NCI-H1048 (cell line): ENCODE measurements at places on chromosomes 5 and 9.

GRCh38 chr5:117682416-117682815 lies 1107.8 kb upstream of the SEMA6A start:
- DNase-seq: no peak

DNA sequence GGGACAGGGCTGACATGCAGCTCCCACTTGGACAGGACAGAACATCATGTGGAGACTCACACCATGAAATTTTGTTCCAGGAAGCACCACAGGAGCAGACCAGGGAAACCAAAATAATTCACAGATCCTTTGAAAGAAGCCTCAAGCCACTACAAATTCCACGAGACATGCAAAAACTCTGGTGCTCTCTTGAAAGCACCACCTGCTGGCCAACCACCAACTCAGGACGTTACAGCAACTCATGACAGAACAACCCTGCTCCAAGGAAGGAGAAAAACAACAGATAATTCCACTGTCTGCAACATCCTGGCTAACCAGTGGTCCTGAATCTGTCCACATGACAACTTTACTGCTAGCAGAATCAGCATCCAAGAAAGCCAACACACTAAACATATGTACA lies 516.0 kb downstream of the SPATA31D1 start:
- DNase-seq: no peak

DNA sequence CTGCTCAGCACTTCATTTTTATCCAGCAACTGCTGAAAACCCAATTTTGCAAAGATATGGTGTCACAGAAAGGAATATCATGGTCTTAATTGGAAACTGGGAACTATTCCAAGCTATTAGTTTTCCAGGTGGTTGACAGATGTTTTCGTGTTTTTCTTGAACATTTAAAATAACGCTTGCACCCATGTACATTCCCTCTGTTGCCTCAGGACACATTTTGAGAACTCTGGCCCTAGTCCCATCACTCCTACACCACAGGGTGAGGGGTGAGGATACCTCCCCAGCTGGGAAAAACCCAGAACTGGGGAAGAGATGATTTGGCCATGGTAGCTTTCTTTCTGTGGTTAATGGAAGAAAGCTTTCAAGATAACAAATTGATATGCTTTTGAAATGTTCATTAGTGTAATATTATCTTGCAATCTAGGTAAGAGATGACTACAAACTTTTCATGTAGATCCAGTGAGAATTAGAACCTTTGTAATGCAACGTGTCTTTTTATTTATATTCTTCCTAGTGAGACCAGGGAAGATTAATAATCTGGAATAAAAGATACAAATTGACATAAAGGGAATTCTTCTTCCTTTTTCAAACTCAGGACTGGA lies 627.0 kb downstream of the RAB3C start:
- no peak for DNase-seq

DNA sequence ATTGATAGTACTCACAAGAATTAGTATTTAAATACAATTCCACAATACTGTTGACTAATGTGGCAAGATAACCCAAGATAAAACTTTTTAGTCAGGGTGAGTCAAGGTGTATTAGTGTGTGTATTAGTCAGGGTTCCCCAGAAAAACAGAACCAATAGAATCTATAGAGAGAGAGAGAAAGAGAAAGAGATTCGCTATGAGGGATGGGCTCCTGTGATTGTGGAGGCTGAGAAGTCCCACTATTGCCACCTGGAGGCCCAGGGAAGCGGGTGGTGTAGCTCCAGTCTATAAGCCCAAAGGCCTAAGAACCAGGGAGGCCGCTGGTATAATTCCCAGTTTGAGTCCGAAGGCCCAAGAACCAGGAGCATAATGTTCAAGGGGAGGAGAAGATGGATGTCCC lies 10.0 kb upstream of the SHISAL2B start:
- DNase-seq: no peak

DNA sequence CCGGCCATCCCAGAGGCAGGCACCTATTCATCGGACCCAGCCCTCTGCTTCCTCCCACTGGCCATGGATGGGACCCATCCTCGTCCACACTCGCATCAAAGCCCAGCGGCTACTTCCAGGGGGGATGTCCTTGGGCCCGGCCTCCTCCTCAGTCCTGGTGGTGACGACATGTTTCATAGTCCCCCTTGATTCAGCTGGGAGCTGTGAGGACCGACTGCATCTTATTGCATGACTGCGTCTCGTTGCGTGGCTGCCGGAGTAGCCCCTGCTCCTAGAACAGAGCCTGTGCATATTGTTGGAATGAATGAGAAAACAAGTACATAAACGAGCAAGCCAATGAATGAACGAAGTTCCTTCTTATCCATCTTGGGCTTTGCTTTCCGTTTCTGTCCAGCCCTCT lies 12.8 kb downstream of the NCS1 start:
- no peak for DNase-seq

DNA sequence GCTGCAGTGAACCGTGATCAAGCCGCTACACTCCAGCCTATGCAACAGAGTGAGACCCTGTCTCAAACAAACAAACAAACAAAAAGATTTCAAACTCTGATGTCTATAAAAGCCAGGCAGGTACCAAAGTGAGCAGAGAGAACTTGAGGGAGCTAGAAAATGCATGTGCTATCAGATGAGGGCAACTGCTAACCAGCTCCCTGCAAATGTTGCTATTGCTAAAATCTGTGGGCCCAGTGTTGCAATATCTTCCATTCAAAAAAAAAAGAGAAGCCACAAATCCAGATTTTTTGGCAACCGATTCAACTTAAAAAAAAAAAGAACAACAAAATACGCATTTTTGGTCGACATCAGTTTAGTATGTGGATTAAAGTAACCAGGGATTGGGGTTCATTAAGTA lies 5.5 kb downstream of the UBE2D2 start:
- no peak for DNase-seq

DNA sequence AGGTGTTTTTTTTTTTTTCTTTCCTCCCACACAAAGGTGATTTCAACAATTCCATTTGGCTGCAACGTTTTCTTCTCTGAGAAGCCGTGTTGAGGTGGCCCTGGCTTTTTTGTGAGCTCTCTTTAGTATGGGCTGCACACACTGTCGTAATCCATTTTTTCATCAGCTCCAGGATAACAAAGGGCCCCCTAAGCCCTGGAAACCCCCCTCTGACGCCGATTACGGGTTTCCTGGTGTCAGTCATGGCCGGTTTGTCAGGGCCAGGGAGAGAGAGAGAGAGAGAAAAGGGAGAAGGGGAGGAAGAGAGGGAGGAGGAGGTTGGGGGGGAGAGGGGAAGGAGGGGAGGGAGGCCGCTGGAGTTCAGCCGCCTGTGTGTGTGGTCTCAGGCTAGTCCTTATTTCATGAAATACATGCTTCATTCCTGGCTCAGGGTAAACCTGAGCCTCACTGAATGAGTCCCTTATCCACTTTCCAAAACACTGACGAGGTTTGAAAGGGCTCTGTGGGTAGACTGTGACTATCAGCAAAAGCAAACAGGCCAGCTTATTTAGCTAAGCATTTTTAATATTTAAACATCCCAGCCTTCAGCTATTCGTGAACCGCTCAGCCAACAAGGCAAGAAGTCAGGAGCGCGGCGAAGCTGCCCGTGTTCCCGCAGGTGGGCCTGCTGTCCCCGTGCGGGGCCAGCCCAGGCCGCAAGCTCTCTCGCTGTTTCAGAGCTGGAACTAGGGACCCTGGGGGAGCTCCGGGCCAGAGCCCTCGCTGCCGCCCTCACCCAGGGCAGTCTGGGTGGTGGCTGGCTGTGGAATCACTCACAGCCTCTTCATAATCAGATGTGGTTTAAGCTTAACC lies 172.8 kb downstream of the ERCC6L2 start:
- DNase-seq: no peak

DNA sequence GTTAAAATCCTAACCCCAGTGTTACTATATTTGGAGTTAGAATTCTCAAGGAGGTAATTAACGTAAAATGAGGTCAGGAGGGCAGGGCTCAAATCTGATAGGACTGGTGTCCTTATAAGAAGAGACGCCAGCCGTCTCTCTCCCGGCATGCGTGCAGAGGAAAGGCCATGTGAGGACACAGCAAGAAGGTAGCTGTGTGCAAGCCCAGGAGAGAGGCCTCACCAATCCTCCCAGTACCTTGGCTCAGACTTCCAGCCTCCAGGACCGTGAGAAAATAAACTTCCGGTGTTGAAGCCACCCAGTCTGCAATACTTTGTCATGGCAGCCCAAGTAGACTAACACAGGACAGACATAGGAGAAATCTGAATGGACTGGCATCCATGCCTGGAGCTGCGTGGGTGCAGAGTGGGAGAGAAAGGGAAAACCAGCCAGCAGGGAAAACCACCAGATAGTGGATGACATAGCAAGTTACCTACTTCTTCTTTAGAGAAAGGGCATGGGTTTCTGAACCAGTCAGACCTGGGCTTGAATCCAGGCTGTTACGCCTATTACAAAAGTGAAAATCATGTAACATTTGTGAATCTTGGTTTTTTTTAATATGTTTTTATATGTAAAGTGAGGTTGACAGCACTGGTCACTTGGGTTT lies 89.2 kb downstream of the FSTL4 start:
- no peak for DNase-seq

- DNase-seq: no peak
Observed at GRCh38 chr5:132428484-132429462, 59.3 kb downstream of the SLC22A5 start.

DNA sequence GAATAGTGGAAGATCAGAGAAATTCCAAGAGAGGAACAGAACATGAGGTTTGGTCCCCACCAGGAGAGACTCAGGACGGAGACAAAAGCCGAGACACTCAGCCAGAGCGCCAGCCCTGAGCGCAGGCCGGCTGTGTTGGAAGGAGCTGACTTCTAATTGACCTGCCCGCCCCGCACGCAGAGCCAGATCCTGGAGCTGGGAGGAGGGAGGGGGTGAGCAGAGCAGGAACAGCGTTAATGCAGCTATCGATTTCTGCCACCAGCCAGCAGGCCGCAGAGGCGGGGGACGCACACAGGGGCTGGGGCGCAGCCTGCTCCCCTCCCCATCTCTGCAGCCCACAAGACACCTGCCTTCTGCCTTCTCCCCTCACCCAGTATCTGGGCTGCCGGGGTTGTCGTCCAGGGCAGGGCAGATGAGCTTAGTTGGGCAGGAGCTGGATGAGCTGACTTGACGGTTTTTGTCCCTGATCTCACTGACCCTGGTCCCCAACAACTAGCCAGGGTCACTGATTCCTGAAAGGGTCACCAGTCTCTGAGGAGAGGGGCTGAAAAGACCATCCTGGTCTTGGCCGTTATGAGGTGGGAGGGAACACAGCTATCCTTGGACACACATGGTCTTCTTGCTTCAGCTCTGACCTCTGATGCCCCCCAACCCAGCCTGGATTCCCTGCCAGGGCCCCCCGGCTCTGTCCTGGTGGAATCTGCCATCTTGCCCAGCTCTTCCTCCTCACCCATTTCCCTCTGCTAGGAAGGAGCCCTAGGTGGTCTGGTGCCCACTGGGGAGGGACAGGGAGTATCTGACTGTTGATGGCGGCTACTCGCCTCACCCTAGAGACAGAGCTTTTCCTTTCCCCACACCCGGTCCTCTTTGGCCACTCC lies 29.8 kb downstream of the CXXC5 start:
- DNase-seq: no peak
